Fibroblast of skin of right biceps (primary cell): ENCODE measurements at places on chromosomes 13 and 19.

DNA sequence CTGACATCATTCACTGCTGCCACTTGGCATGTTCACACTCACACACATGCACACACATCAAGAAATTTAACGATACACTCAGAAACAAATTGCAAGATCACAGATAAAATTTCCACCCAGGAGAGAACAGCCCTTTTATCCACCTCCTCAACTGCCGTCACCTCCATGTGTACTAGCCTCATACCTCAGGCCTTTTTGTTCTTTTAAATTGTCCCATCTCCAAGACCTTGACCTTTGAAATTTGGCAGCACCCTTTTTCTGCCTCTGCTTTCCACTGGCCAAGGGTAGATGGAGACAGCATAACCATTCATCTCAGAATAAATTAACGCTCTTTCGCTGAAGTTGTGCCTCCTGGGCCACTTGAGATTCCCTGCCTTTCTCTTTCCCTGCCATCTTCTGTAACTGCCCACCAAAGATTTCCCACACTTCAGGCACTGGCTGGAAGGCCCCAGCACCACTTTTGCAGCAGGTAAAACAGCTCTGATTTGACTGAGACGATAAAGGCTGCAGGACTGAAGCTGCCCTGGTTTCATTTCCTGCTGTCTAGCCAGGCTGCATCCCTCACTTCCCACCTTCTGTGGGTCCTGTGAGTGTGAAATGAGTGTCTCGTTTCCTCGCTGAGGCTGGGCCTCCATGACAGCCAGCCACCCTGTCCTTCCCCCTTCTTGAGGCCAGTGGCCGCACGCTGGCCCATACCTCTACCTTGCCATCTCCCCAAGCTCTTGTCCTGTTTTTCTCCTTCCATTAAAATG, 39.3 kb downstream of the MBNL2 start:
- DNase-seq = no peak

GRCh38 chr13:75329723-75330122, 152.2 kb downstream of the TBC1D4 start:
- no peak for DNase-seq

DNA sequence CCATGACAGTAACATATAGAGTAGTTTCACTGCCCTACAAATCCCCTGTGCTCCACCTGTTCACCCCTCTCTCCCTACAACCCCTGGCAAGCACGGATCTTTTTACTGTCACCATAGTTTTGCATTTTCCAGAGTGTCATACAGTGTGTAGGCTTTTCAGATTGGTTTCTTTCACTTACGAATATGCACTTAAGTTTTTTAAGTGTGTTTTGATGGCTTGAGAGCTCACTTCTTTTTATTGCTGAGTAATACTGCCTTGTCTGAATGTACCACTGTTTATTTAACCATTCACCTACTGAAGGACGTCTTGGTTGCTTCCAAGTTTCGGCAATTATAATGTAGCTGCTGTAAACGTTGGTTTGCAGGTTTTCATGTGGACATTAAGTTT, 175.1 kb downstream of the ITGBL1 start:
- DNase-seq = no peak

DNA sequence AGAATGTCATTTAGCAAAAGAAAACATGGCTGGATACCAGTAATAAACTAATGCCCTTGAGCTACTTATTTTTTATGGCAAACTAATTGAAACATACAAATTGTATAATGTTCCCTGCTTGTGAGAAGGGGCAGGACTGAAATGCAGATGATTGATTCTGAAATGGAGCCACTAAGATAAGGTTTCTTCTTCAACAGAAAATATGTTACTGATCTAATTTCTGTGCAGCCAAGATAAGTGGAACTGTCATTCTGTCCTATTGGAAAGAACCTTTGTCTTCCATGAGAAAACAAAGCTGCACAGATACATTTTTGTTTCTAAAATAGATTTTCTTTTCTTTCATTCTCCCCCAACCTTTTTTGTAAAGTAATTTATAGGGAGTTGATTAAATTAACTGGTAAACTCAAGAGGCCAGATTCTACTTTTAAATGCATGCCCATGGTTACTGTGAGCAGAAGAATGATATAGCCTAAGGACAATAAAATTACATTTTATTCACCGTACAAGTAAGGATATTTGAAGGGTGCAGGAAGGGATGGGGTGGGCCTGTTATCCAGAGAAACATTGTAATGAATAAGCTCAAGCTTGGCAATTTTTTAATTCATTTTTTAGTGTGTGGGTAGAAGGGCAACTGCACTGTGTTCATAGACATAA, 39.9 kb downstream of the STARD13 start:
- DNase-seq = no peak

GRCh38 chr19:38006361-38007045, 99.5 kb downstream of the SIPA1L3 start:
- DNase-seq = no peak

DNA sequence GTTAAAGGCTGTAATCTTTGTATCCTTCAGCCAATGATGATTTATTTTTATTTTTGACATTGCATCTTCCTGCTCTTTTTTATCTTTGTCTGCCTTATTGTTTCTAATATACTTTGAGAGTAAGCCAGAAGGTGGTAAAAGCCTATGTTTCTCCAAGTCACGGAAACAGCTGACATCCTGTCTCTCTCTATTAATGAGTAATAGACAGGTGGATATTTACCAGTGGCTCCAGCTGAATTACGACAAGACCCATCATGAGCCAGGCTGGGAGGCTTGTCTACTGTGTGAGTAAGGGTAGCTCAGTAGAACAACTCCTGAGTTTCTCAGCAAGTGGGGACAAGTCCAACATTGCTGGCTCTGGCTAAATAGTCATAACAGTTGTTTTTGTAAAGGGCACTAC, 166.6 kb downstream of the NDFIP2 start:
- DNase-seq = no peak

DNA sequence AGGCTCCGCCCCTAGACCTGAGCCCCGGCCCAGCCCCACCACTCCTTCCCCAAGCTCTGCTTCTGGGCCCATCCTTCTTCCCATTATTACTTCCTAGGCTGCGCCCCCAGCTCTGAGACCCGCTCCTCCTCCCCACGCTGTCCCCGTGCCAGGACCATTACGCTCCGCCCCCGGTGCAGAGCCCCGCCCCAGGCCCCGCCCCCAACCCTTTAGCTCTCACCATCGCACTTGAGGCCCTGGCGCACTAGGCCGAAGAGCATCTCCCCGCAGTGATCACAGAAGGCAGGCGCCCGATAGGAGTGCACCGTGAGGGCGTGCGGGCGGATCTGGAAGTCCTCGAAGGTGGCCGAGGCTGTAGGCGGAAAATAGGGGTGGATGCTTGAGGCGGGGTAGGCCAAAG, 6.2 kb downstream of the PRKD2 start:
- DNase-seq = no peak

- no peak for DNase-seq
Measured at GRCh38 chr13:60514891-60515290, 117.9 kb downstream of the TDRD3 start.

DNA sequence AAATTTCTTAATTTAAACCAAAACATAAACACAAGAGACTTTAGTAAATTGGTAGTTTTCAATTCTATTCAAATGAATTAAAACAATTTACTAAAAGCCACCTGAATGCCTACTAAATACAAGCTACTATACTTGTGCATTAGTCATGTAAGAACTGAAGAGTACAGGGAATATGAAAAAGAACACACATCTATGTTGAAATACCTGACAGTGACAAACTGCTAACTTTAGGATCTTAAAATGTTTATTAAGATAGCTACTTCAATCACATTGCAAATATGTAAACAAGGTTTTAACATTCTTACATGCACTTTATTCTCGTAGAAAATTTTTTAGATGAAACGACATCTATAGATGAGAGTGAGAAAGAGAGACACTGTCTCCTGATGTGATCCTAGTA, 4.1 kb downstream of the SPRYD7 start:
- DNase-seq = no peak

- no peak for DNase-seq
Measured at GRCh38 chr19:41220811-41221210, 1.8 kb downstream of the AXL start.

- no peak for DNase-seq
Measured at GRCh38 chr13:24166561-24166960, 6.0 kb downstream of the SPATA13 start.

- DNase-seq = no peak
Measured at GRCh38 chr19:11179716-11180297, 17.5 kb downstream of the KANK2 start.

- DNase-seq = no peak
Measured at GRCh38 chr13:93361703-93362102, 135.1 kb downstream of the GPC6 start.

DNA sequence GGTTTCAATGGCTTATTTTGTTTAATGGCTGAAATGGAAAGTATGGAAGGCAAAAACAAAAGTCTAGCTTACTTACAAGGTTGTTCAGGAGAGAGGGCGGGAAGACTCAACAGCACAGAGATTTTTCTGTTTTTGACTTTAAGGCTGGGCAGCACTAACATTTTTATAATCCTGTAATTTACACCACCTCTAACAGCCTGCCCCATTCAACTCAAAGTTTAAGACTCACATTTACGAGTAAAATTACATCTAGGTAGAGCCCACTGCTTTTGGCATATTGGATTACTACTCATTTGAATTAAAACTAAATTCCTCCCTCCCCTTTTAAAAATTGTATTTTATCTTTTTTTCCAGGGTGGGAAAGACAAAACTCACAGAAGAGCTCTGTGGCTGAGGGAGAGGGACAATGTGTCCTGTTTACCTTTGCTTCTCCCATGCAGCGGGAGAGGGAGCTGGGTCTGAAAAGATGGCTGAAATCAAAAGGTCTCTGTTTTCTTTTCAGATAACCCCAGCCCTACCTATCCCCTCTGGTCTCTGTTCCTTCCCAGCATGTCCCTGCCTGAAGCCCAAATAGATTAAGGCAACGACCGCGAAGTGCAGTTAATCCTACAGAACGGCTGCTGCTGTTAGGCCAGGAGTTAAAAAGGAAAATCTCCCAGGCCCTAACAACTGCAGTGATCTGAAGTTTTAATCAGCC, 6.6 kb downstream of the EFNB2 start:
- DNase-seq = no peak

- no peak for DNase-seq
Measured at GRCh38 chr13:29383476-29383875, 212.0 kb downstream of the SLC7A1 start.

- DNase-seq = peak; percentile 61
Measured at GRCh38 chr13:46894568-46894967, 2.3 kb downstream of the HTR2A start.

DNA sequence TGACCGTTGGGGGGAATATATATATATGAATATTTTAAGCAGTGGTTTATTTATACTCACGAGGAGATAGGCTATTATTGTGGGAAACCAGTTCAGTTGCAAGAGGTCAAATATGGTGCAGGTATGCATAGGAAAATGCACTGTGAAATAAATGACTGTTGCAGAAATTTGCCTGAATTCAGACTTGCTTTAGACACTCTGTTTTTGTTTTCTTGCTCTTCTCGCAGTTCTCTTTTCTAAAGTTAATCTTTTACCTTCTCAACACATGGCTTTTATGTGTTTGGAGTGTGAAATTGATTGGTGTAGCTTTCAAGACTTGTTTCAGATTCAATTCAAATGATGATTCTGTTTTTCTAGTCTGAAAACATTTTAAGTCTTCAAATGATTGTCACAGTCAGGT, 109.7 kb downstream of the LRCH1 start:
- DNase-seq = no peak

DNA sequence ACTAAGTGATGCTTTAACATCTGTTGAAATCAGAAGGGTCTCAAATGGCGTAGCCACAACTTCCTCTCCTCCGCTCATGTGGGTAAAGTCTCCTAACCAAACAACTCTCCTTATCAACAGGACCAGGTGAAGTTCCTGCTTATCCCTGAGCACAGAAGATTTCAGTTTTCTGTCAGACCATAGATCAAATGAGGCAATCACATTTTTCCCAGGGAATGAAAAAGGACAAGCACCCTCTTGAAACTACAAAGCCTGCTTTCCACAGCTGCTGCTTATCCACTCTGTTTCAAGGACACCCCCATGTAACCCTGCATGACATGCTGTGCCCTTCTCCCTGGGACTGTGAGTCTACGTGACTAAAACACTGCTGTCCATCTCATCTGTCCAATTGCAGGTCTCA, 788.3 kb upstream of the SLITRK5 start:
- no peak for DNase-seq

- no peak for DNase-seq
Measured at GRCh38 chr13:100870898-100871297, 196.3 kb upstream of the TMTC4 start.

GRCh38 chr13:40776681-40777165, 5.7 kb upstream of the MRPS31 start:
- peak; percentile 61 for DNase-seq

GRCh38 chr13:74129500-74130191, 4.6 kb downstream of the KLF12 start:
- peak; percentile 27 for DNase-seq

DNA sequence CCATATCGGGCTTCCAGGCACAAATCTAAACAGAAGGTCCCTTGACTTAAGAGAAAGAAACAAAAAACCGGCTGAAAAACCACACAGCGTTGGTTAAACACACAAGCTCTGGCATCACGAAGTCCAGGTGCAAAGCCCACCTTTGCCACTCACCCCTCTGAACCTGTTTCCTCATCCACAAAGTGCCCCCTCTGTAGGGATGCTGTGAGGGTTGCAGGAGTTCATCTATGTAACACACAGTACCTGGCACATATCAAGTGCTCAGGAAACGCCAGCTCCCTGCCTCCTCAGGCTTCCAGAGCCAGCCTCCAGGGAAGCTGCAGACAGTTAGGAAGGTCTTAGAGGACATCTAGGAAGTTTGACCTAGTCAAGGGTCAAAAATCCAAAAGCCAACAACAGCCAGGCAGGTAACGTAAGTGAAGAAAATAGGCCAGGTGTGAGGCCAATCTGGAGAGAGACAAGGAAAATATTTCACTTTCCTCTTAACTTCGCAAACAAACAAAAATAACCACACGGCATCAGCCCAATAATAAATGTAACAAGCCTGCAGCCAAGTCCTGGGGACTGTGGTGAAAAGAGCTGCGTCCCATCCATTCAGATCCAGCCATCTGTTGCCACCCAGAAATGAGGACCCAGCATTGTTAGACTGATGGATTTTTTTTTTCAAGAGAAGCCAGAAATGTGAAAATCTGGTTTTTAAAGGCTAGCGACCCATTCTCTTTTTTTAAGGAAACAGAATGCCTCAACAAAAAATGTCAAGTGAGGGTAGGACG, 10.0 kb downstream of the KDELR1 start:
- no peak for DNase-seq

GRCh38 chr13:101013245-101013644, 338.6 kb upstream of the TMTC4 start:
- DNase-seq = no peak

GRCh38 chr19:53102206-53102755, 941 bp downstream of the ZNF160 start:
- DNase-seq = no peak
